A172 (cell line): ENCODE measurements at places on chromosomes 5 and 9.
A peak's percentile ranks its signal among the peaks of the same experiment; 100 is the strongest.

DNA sequence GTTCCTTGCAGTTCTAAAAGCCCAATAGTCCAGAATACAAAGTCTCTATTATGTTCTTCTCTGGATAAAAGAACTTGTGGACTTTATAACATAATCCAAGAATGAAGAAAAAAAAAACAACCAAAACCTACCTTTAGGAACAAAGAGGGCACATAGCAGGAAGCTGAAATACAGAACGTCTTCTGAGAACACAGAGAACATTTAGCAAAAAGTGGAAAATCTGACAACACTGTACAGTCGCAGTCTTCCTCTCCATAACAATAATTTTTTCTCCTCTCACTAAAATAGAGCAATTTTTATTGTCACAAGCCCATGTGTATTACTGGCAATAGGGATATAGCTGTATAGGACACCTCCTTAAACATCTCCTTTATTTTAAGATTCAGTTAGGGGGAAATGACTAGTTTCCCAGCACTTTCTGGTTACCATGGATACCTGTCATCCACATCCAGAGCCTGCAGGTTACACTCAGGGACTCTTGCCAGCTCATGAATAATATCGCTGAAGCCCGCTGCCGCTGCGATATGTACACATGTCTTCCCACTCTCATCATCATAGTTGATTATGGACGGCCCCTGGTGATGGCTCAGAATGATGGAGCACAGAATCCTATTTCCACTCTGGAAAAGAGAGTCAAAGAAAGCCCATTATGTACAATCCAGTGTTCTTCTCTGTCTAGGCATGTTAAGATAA, 106.5 kb downstream of the ANKRD55 start:
- DNase-seq: peak; percentile 9

DNA sequence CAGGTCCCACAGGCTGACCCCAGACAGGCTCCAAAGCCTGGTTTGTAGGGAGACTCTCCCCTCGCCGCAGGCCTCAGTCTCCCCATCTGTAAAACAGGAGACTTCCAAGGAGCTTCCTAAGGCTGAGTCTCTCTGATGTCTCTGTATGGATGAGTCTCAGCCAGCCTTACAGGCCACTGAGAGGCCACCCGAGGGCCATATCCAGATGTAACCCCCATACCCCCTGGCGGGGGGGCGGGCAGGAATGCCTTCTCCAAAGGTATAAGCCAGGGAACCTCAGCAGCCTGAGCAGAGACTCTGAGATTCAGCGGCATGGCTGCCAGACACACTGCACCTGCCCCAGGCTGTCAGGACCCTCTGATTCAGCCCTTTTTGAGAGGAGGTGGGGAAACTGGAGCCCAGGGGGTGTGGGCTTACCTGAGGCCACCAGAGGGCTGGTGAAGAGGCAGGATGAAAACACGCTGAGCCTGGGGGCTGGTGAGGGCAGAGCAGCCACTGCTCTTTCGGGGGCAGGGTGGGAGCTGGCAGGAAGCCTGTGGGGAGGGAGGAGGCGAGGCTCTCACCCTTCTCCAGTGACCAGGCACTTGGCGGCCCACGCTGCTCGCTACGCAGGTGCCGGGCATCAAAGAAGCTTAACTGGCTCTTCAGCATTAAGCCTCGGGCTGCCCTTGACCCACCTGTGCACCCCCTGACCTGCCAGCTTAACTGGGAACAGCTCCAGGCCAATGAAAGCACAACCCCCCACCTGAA, 5.5 kb upstream of the SUSD3 start:
- DNase-seq: no peak

DNA sequence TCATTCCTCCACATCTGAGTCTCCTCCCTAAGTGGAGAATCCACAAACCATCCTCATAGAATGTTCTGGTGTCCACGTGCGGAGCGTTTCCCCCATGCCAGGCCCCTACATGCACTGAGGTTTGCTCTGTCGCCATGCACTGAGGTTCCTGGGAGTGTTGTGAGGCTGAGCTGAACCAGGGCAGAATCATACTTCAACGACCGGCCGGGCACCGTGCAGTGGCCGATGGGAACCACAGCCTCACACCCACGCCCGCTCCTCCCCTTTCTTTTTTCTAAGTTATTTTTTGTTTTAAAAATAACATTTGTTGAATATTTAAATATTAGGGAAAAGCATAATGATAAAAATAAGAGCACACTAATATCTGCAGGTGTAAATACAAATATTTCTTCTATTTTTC, 260.4 kb upstream of the IRX4 start:
- no peak for DNase-seq

- no peak for DNase-seq
Measured at GRCh38 chr5:100615362-100615761, 80.2 kb downstream of the FAM174A start.

GRCh38 chr9:5870691-5871090, 20.0 kb upstream of the MLANA start:
- DNase-seq: no peak

- no peak for DNase-seq
Measured at GRCh38 chr9:3027210-3027609, 183.3 kb upstream of the PUM3 start.

GRCh38 chr5:18496041-18496440, 861.8 kb downstream of the TAF11L14 start:
- no peak for DNase-seq

GRCh38 chr5:61744690-61745619, 412.9 kb downstream of the ZSWIM6 start:
- no peak for DNase-seq

GRCh38 chr9:135078361-135078821, 9.1 kb upstream of the OLFM1 start:
- no peak for DNase-seq

GRCh38 chr5:72180925-72181324, 73.7 kb downstream of the MAP1B start:
- no peak for DNase-seq

GRCh38 chr9:87883990-87884389, 1.3 kb downstream of the SPATA31E1 start:
- DNase-seq: no peak

- DNase-seq: peak; percentile 90
Measured at GRCh38 chr5:136132557-136133221, at the start of gene SMAD5. TSS of gene SMAD5 (plus strand) at chr5:136132845. CDS start at chr5:136153761, 20,916 bp downstream.

DNA sequence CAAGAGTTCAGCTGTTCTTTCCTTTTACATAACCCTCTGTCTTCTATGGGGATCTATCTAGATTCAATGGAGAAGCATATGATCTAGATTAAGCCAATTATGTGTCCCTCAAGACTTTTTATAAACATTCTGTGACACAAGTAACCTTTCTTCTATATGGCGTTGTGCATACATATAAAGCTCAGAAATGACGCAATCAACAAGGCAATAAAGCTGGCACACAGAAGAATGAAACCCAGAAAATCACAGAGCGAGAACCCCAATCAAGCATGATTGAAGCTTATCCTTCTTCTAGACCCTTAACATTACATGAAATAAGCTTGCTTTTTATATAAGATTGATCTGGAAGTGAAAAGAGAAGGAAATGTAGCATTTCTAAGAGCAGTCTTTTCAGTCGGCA, 178.9 kb downstream of the DMRTA1 start:
- DNase-seq: no peak

DNA sequence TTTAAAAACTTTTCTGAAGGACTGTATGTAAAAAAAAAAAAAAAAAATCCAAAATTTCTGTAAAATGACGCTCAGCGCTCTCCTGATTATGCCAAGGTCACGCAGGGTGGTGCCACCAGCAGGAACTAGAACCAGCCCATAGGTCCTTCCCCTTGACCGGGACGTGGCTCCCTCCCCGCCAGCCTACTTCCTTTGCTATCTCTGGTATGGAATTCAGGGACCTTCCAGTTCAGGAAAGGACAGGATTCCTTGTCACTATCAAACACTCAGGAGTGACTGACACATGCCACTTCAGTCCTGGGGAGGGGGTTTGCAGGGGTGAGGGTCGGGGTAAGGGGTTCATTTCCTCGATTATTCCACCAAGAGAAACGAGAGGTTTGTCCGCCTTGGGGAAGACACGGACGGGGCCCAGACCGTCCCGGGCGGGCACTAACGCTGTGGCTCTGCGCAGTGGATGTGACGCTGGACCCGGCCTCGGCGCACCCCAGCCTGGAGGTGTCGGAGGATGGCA, 18.8 kb downstream of the BTNL9 start:
- DNase-seq: no peak

DNA sequence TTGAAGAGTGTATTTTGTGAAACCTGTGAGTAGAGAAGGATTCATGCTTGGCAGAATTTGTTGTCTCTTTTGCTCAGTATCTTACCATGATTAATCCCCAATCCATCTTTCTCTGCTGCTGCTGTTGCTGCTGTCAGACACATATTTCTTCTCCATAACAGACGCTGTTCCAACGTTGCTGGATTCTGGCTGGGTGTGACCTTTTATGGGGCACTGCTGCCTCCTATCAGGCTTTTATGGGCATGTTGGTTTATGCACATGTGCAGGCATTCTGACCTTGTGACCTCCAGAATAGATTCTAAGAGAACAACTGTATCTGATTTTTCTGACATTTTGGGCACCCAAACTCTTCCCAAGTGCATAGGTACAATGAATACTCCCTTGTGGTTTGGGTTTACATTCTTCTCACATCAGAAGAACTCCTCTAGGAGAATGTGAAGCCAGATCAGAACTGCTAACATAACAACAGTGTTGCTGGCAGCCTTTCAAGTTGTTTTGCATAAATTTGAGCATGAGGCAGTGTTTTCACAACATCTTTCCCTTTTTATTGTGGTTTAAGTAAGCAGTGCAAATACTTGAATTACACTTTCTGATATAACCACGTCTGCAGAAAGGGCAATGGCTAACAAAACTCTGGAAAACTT, 9.2 kb upstream of the ISL1 start:
- no peak for DNase-seq

DNA sequence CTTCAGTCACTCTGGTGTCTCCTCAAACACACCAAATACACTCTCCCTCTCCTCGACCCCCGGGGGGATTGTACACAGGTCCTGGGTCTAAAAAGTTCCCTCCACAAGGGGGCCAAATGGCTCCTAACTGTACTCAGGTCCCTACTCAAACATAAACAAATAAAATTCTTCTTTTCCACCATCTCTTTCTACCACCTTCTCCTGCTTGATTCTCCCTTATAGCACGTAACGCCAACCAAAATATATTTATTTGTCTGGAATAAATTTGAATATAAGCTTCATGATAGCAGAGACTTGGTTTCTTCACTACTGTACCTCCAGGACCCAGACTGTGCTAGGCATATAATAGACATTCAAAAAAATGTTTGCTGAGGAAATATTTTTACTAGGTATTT, 21.4 kb downstream of the ZNF608 start:
- no peak for DNase-seq

- peak; percentile 55 for DNase-seq
Measured at GRCh38 chr5:35938568-35939227, at the start of gene CAPSL. TSS of gene CAPSL (minus strand) at chr5:35938622. CDS start at chr5:35921120, 17,502 bp downstream.

DNA sequence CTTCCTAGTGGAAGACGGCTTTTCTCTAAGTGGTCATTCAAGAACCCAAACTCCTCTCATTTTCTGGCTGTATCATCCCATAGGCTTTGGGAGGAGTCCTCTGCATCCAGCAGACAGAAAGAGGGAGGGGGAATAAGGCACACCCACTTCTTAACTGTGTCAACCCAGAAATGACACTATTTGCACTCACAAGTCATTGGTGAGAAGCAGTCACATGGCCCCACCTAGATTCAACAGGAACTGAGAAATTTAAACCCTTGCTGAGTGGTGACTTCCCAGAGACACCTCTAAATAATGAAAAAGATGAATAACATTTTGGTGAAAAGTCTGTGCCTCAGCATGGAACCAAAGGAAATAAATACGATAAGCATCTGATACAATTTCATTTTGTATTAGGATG, 120.0 kb downstream of the MCTP1 start:
- DNase-seq: no peak

- DNase-seq: no peak
Measured at GRCh38 chr5:119288379-119289033, 67.3 kb upstream of the TNFAIP8 start.

GRCh38 chr5:168128111-168128510, 163.3 kb upstream of the WWC1 start:
- no peak for DNase-seq

GRCh38 chr5:159965031-159965837, 43.7 kb upstream of the TTC1 start:
- DNase-seq: peak; percentile 68

DNA sequence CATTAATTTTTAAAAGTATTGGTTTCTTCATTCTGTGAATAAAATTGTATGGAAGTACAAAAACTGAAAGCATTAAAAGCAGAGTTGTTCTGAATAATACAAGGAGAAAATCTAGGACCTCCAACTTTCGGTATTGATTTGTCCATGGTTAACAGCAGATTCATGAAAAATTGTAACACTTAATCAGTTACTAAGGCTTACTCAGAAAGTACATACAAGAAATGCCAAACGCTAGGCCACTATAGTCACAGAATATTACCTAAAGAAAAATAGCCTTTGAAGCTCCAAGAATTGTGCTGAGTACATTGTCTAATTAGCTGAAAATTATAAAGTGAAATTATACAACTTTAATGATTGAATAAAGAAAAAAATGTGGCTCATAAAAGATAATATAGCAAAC, 271.7 kb downstream of the PTPRD start:
- no peak for DNase-seq

- DNase-seq: no peak
Measured at GRCh38 chr9:126973651-126974529, 59.3 kb downstream of the RALGPS1 start.

DNA sequence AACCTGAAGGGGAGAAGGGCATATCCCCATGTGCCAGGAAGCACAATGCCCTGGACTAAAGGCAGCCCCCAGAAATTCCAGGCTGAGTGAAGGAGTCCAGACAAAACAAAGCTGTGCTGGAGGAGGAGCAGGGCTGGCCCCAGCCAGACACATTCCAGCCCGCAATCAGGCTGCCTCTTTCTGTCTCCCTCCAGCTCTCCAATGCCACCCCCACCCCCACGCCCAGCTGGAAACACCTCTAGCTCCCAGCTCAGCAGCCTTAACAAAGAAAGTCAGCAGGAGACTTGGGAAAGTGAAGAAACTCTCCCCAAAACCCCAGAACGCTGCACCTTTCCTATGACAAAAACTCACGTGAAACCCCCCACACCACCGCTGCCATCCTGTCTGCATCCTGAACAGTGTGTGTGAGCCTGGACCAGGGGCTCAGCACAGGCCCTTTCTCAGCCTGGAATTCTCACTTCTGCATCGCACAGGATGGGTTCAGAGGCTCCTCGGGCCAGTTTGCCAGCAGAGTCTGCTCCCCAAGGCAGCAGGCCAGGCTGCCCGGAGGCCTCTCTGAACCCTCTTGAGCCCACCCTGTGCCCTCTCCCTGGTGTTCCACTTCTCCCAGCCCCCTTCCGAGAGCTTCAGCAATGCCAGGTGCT, 96.2 kb upstream of the ICE1 start:
- no peak for DNase-seq

GRCh38 chr9:20981486-20981885, 50.0 kb downstream of the HACD4 start:
- DNase-seq: peak; percentile 62

GRCh38 chr5:9667906-9668305, 37.8 kb upstream of the TAS2R1 start:
- DNase-seq: no peak

- DNase-seq: no peak
Measured at GRCh38 chr5:77272206-77272605, 61.7 kb downstream of the PDE8B start.

DNA sequence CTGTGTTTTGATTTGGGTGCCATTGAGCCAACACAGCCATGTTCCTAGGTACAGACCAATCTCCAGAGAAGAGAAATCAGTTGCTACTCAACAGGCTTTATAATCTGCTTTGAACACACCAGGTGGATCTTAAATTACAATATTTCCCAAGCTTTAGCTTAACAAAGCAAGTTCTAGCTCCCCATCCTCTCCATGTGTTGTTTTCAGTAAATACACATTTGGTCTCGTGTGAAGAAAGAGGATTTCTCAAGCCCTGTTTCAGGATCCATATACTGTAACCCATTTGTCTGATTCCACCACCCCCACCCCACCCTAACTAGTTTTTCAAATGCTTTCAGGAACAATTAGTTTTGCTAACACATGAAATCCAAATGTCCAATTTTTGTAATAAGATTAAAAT, 109.6 kb upstream of the NIPBL start:
- DNase-seq: no peak
